ENCODE measurements at places on chromosomes 2 and 18.

DNA sequence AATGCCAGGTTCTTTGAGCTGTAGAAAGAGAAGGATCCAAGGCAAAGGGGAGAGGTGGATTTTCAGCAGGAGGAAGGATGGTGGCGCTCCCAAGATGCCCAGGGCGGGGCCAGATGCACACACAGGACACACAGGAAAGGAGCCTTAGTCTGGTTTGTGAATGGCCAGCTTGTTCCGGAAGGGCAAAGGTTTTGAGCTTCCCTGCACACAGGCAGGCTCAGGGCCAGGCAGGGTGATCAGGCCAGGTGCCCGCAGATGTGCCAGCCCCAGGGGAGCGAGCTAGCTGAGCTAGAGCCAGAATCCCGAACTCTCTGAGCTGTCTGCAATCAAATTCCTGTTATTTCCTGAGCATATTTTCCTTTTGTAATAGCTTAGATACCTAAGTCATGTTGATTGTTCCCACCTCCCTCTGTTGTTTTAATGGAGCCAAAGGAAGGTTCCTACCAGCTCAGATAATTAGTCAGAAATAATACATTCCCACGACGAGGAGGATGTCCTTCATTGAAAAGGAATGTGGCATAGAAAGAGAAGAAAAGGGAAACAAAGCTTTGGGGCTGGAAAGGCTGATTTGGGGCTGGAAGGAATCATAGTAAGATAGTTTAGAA is 13.7 kb upstream of the OTOF start:
- no peak for DNase-seq

- DNase-seq, result no peak
Measured at GRCh38 chr2:13481201-13481600, 764.5 kb downstream of the TRIB2 start.

DNA sequence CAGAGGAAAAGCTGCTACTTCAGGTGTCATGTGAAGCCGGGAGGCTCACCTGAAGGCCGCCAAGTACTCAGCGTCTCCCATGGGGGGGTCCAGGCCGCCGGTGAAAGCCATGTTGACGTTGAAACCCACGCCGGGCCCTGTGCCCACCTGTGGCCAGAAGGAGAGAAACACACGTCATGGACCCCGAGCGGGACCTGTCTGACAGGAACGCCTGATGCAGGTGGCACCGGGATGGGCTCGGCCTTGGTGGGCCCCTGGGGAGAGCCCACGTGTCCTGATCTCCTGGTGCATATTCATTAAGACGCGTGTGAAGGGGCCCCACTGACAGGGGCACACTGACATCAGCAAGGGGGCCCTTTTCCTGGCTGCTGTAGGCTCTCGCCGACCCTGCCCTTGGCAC is 233.2 kb downstream of the TWIST2 start:
- DNase-seq, result no peak

GRCh38 chr2:97723156-97724072 is 10.0 kb downstream of the ZAP70 start:
- DNase-seq, result no peak

- no peak for DNase-seq
Measured at GRCh38 chr2:72572501-72572900, 253.3 kb downstream of the EXOC6B start.

DNA sequence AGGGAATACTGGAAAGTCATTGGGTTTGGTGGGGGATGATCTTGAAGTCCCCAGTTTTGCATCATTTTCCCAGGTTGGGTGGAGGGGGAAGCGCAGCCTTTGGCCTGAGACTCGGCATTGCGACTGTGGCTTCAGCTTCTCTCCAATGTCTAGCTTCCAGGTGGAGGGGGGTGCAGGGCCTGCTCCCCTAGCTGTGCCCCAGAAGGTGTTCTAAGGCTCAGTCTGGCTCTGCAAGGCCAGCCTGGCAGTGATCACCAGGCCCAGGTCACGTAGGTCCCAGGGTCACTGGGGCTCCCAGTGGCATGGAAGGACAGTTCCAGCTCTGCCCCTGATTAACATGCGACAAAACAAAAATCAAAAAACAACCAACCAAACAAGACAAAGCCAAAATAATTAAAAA is 56.9 kb upstream of the HAAO start:
- DNase-seq, result no peak

GRCh38 chr2:212977152-212977551 is 174.3 kb downstream of the IKZF2 start:
- DNase-seq, result no peak

GRCh38 chr2:44537264-44537663 is 175.5 kb downstream of the CAMKMT start:
- DNase-seq, result no peak

DNA sequence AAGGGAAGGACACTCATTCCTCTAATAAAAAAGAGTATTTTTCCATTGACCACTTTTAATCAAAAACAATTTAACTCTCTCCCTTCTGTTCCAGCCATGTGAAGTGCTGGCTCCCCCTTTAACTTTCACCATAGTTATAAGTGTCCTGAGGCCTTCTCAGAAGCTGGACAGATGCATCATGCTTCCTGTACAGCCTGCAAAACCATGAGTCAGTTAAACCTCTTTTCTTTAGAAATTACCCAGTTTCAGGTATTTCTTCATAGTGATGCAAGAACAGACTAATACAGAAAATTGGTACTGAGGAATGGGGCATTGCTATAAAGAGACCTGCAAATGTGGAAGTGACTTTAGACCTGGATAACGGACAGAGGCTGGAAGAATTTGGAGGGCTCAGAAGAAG is 643.6 kb upstream of the DDX18 start:
- no peak for DNase-seq

DNA sequence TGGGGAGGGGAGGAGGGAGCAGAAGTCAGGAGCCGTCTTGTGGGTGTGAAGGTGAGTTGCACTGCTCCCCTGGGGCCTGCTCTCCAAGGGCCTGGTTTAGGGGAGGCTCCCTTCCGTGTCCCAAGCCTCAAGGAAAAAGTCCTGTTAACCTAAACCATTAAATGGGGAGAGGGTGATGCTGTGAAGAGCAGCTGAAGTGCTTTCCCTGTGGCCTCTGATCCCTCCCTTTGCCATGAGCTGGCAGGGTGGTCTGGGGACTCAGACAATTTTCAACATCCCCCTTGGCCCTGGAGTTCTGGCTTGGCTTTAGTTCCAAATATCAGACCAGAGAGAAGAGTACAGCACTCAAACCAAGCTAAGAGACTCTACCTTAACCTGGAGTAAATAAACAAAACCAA is 692 bp upstream of the POMC start:
- no peak for DNase-seq

GRCh38 chr18:61833978-61834377 is 58.8 kb downstream of the RNF152 start:
- no peak for DNase-seq

DNA sequence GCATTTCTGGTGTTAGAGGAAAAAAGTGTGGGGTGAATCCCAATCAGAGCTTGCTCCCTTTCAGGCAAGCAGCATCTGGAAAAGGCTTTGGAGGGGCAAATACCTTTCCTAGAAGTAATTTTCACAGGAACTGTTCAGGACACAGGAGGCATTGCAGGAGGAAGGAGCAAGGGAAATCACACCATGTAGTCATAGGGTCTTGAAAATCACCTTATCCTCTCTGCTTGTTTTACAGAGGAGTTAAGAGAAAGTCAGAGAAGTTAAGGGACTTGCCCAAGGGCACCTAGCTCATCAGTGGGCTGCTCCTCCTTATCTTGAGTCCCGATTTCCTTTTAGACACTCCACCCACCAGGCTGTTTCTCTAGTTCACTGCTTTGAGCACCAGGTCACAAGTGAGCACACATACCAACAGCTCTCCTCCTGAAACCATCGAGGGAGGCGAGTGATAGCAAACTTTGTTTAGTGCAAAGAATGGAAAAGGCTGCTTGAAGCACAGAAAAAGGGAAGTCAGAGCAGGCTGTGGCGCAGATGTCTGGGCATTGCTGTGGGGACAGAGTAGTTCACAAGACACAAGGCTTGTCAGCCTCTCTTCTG is 89.2 kb upstream of the CXCR4 start:
- peak; percentile 65 for DNase-seq

GRCh38 chr2:9707008-9707407 is 76.2 kb upstream of the YWHAQ start:
- no peak for DNase-seq

DNA sequence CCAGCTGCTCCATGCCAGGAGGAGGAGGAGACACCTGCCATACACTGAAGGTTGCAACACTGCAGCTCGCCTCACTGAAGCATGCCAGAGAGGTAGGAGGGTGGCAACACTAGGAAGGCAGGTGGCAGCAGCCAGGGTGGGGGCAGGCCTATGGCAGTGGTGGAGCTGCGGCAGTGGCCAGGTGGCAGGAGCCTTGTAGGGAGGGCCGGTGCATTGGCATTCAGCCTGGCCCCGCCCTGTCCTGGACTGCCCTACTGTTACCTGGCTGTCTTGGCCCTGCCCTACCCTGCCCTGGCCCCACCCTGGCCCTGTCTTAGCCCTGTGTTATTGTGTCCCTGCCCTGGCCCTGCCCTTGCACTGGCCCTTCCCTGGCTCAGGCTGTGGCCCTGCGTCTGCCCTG is 7.4 kb upstream of the ANKRD62 start:
- no peak for DNase-seq

GRCh38 chr2:128438091-128438490 is 119.4 kb upstream of the HS6ST1 start:
- DNase-seq, result no peak

DNA sequence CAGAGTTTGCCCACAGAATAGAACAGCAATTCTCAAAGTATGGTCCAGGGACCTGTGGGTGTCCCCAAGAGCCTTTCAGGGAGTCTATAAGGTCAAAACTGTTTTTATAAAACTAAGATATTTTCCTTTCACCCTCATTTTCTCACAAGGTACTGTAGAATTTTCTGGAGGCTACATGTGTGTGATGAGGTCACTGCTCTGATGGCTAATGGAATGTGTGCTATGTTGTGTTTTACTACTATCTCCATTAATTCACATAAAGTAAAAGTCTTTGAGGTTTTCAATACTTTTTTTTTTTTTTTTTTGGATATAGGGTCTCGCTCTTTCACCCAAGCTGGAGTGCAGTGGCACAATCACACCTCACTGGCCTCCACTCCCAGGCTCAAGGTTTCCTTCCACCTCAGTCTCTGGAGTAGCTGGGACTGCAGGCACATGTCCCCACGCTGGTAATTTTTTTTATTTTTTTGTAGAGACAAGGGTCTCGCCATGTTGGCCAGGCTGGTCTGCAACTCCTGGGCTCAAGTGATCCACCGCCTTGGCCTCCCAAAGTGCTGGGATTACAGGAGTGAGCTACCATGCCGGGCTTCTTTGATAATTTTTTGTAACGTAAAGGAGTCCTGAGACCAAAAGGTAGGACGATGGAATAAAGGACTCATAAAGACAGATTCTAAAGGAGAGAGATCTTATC is 1.8 kb downstream of the TRABD2A start:
- DNase-seq, result no peak

GRCh38 chr2:170770008-170770605 is at the start of gene ERICH2:
Gene ERICH2, plus strand, starts transcription at chr2:170770378. Its CDS starts 304 bp downstream, at chr2:170770682.
- DNase-seq, result peak; percentile 81

GRCh38 chr2:177078416-177078815 is 134.2 kb upstream of the HNRNPA3 start:
- no peak for DNase-seq

DNA sequence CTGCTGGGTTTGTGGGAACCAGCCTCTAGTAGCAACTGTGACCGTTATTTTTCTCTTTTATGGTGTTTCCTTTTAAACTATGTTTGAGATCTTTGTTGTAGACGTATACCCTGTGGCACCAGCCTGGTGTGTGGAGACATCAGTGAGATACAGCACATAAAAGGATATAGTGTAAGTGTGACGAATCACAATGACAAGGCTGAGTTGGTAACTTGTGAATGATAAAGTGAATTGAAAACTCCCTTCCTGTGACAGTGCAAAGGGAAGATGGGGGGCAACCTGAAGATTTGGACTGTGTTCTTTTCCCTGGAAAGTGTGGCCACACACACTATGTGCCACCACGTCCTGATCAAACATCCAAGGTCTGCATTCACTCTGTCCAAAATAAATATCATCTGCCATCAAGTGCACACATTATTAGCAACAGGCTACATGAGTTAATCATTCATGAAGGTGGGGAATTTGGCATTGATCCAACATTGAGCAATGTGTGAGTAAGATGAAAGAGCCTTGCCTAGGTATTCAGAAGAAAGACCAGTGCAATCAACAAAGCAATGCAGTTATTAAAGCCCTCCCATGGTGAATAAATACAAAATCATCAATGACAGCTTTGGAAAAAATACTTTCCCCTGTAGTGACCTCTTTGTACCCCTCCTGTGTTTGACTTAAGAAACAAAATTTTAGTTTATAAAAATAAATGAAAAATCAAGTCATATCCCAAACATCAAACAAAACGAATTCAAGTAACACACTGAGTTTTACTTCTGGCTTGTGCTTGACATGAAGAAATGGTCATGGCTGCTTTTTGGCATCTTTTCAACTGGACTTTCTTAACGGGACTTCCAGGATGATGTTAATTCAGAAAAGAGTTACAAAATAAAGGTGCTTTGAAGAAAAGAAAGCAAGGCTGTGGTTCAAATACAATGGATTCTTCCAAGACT is 1280.5 kb upstream of the ZEB2 start:
- peak; percentile 10 for DNase-seq

DNA sequence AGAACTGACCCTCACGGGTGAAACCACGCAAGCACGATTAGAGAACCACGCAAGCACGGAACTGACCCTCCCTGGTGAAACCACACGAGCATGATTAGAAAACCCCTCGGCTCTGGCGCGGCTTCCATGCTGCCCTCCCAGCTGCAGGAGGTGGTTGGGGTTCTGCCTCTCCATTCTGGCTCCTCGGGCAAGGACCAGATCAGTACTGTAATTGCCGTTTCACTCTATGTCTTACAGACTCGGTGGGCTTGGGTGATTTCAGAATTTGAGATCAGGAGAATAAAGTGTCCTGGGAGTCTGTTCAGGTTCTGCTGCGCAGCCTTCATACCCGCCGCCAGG is 58.3 kb upstream of the KCNG2 start:
- DNase-seq, result no peak

DNA sequence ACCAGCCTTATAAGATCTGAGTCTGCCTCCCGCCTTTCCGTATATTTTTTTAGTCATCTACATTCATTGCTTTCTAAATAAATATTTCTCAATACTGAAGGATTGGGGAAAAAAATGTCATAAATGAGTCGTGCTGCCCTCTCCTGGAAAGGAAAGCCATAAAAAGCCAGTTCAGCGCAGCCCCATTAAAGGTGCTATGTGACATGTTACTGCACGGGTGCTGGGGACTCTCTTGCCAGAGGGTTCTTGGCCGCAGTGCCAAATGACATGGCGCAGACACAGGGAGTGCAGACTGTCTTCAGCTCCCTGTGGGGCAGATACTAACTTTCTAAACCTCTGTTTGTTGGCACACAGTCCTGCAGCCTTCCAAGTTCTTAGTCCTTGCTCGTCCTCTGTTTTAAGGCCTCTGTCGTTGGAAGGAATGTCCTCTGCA is 53.7 kb upstream of the MAP3K20 start:
- DNase-seq, result peak; percentile 27

Data from hematopoietic multipotent progenitor cell treated with erythropoietin and hydrocortisone succinate and interleukin-3 and kit ligand, for 6 days (in vitro differentiated cells).